Activated CD4-positive, alpha-beta T cell treated with anti-CD3 and anti-CD28 coated beads, Interleukin-2, amount 10 ng/mL, durations not matched to agents 24 days and 14 days (primary cell): ENCODE measurements at places on chromosomes 12 and 14. TPM values are rescaled to one million over a fixed set of nuclear protein-coding genes. Genes with fewer than 3 reads are reported as not detected.

COX8C gene
- not detected in 2 replicates for total RNA-seq

EMP1 gene
- 22.2 and 26.4 TPM in 2 replicates for total RNA-seq

RNASE7 gene
- total RNA-seq = not detected in 2 replicates

DYRK4 gene
- total RNA-seq = 26.6 and 29.9 TPM in 2 replicates

ISCU gene
- 61.5 and 66.1 TPM in 2 replicates for total RNA-seq

KERA gene
- not detected in 2 replicates for total RNA-seq

ACVRL1 gene
- not detected in 2 replicates for total RNA-seq

TAOK3 gene
- total RNA-seq = 51.8 and 53.4 TPM in 2 replicates

SLC39A5 gene
- total RNA-seq = 0.86 and 1.6 TPM in 2 replicates

TAS2R31 gene
- total RNA-seq = 3.5 and 4.3 TPM in 2 replicates

KSR2 gene
- total RNA-seq = 0.02 and 0.05 TPM in 2 replicates

TSPAN8 gene
- total RNA-seq = not detected in 2 replicates

PRPH gene
- total RNA-seq = 0.23 TPM in 1 of 2 replicates, not detected in the other

NOVA1 gene
- total RNA-seq = 0.30 TPM in 1 of 2 replicates, not detected in the other

COCH gene
- 1.1 and 1.2 TPM in 2 replicates for total RNA-seq

MMP17 gene
- total RNA-seq = 0.52 and 0.89 TPM in 2 replicates

TMEM52B gene
- total RNA-seq = not detected in 2 replicates

KITLG gene
- total RNA-seq = 0.09 and 0.30 TPM in 2 replicates

LRP1 gene
- total RNA-seq = 0.28 and 0.93 TPM in 2 replicates

GUCY2C gene
- not detected in 2 replicates for total RNA-seq

GSG1 gene
- total RNA-seq = not detected in 2 replicates

NKX2-1 gene
- not detected in 2 replicates for total RNA-seq

TMEM132C gene
- not detected in 2 replicates for total RNA-seq

TDRD9 gene
- total RNA-seq = 0.12 and 0.19 TPM in 2 replicates

B4GALNT3 gene
- 6.6 TPM in 2 replicates for total RNA-seq

RTL1 gene
- total RNA-seq = not detected in 2 replicates

AKAP5 gene
- 0.90 and 0.98 TPM in 2 replicates for total RNA-seq
